ENCODE measurements at places on chromosomes 2 and 18.
A peak's percentile ranks its signal among the peaks of the same experiment; 100 is the strongest.

DNA sequence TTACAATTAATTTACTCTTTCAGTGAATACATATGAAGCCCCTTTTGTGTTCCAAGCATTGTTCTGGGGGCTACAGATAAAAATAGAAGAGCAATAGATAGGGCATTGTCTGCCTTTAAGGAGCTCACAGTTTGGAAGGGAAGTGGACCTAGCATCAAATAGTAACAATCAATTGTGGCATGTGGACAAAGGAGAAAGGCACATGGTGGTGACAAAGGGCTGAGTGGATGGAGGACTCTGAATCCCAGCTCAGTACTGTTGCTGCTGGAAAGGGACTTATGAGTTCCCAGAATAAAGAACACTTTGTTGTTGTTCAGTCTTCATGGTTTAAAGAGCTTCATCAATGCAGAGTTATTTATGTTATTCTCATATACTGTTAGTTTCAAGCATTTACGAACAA is 217.7 kb downstream of the HRH4 start:
- DNase-seq = no peak

DNA sequence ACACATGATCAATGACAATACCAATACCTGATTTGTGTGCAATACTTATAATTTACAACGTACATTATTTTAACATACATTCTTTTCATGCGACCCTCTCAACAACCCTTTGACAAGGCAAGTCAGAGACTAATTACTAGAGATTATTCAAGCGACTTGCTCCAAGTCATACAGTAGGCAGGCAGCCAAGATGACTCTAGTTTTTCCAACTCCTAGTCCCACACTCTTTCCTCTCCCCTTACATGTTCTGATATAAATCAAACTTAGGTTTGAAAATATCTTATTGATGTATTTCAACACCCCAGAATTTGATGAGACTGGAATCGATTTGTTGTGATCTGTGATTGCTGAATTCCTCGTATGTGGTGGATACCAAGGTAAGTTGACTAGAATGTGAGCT is 8.0 kb upstream of the CYP27C1 start:
- DNase-seq = no peak

DNA sequence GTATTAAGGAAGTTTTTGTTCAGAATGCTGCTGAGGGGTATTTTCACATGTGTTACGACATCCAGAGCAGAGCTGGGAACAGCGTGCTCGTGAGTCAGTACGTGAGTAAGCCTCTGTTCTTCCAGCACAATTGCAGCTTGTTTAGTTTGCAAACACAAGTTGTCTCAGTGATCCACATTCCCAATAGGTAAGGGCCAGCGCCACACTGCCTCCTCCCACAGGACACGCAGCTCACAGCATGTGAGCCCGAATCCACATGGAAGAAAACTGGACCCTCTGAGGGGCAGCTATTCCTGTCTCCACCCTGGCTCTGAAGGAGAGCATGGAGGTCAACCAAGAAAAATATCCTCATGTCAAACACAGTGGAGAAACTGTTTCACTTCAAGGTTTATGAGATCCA is 173.9 kb upstream of the PID1 start:
- peak; percentile 10 for DNase-seq

DNA sequence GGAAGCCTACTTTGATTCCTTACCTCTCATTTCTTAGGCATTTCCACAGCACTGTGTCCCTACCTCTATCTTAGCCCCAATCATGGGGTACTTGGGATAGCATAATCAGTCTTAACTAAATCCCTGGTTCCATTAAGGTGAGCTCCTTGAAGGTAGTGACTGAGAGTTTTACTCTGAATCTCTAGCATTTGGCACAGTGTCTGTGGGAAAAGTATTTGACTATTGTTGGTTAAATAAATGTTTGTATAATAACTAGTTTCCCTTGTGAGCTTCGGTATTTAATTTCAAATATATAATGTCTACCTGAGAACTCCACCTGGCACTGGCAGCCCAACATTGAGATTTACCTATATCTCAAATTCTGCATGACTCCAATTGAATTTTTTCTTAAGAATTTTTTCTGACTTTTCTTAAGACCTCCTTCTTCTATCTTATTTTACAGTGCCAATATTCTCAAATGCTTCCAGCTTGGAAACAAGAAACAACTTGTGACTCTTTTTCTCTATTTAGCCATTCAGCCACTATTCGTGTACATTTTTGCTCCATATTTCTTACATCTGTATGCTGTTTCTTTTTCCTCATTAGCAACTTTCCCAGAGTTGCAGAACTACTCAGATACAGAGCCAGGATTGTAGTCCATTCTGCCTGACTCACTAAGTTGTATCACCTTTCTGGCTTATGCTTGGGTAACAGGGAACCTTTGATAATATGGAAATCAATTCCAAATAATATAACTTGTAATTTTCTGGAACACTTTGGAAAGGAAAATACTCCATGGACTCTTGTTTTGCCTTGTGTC is 214.0 kb upstream of the NT5C1B start:
- no peak for DNase-seq

- DNase-seq = peak; percentile 45
Observed at GRCh38 chr2:86223140-86223926, 24.1 kb downstream of the MRPL35 start.

GRCh38 chr18:23798824-23799223 is 109.6 kb downstream of the LAMA3 start:
- no peak for DNase-seq

DNA sequence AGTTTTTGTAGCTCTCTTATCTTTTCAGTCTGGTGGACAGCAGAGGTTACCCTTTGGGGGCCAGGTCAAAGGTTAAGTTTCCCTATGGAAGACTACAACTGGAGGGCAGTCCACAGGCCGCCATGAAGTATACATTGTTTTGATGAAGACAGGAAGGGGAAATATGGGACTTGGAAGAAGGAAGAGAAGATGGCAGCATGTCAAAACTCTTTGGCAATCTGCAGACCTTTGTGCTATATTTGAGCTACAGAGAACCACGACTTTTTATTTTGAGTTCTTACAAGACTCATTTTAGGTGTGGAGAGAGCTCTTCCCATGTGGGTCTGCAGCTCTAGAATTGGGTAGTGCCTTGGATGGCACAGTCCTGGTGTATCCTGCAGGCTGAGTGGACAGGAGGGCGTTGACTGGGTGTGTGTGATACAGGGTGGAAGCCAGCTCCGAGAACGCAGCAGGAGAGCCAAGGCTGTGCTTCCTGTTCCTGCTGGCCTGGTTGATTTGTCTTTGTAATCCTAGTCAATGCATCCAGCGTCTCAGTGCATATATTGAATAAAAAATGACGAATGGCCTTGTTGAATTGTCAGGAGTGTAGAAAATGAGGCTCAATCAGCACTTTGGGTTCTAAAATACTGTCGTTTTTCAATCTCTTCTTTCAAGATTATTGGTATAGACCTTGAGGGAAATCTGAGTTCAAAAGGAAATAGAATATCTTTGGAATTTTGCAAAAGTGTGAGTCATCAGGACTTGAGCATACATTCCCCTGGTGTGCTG is 11.5 kb downstream of the ITGA6 start:
- DNase-seq = no peak

- no peak for DNase-seq
Observed at GRCh38 chr2:37776487-37776886, 105.0 kb upstream of the CDC42EP3 start.

DNA sequence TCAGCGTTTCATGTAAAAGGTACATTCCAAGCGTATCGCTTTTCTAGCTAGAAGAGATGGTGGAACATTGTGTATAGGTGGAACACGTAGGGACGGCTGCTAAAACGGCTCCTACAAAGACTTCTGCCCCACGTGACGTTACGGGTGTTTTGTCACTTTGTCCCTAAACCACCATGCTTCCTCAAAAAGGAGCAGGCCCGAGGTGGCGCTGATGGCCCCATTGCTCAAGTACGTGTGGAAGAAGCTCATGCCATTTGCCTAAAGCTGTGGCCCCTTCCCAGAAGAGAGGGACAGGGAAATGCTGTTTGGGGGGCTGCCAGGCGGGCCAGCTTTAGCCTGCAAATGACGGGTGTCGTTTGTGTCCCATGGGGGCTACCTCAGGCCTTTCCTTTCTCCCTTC is 72.7 kb downstream of the TMEM247 start:
- DNase-seq = no peak

- DNase-seq = no peak
Observed at GRCh38 chr18:9869715-9870430, 15.9 kb upstream of the TXNDC2 start.

DNA sequence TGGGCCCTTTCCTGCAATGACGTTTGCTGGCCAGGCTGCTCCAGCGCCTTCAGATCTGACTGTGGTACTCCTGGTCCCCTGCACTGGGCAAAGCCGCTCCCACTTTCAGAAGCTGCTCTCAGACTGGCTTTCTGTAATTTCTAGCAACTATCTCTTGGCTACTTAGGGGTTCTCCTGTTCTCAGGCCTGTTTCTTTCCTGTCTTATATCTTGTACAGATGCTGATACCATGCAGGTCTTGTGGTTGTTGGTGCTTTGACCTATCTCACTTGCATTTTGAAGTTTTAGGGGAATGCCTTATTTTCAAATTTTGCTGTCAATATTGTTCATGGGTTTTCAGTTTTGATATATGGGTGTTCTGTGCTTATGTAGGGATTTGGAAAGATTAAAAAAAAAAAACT is 145.8 kb downstream of the CLIP4 start:
- no peak for DNase-seq

- no peak for DNase-seq
Observed at GRCh38 chr2:31406593-31407385, 7.8 kb downstream of the XDH start.

DNA sequence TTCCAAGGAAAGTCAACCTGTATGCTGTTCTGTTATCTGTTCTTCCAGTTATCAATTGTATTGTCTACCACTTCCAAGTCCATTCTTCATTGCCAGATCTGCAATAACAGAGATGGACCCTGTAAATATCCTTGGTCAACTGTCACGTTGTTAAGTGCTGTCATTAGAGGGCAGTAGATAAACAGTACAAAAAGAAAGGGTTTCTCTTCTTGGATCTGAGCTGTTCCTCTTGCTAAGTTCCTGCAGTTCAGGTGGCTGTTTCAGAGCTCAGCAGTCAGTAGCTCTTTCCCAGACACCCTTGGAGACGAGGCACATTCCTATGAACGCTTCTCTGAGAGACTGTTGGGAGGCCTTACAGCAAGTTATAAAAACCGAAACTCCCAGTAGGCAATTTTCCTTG is 957.1 kb upstream of the CHAC2 start:
- DNase-seq = no peak

GRCh38 chr18:37634516-37634915 is 68.9 kb upstream of the CELF4 start:
- no peak for DNase-seq

DNA sequence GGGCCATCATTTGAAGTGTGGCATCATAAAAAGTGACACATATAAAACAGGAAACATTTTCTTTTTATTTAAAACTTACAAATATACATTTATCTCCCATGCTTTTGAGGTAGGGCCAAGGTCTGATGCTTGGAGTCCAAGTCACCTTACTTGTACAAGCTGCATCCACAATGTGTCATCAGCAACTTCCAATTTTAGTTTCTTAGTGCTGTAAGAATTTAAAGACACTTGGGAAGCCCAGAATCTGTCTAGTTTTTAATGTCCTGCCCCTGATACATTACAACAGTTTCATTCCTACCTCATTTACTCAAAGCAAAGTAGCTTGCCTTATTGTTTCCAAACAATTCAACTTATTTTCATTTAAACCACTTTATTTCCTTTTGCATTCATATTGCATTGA is 297.7 kb downstream of the MTX2 start:
- DNase-seq = no peak

GRCh38 chr2:41924024-41924423 is 123.8 kb upstream of the PKDCC start:
- DNase-seq = no peak

DNA sequence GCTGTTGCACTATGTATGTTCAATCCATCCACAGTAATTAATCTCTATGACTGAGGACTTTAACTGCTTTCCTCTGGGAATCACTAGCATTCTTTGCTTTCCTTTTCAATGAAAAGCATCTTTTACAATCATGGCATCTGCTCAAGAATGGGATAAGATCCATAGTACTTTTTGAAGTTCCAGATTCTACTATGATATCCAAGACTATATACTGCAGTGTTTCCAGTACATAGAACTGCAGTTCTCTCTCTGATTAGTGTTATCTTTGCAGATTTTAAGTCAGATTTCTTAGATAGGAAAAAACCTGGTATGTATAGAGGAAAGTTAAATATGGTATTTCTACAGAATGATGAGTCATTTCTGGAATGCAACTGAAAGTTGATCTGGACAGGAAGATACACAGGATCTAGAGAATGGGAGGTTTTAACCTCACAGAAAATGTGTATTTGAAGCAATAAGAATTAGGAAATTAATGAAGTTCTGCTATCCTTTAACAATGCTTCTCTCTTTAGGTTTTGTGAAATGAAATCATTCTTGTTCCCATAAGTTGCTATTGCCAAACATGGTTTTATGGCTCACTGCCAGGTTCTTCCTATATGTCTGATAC is 670.7 kb downstream of the ERBB4 start:
- no peak for DNase-seq

DNA sequence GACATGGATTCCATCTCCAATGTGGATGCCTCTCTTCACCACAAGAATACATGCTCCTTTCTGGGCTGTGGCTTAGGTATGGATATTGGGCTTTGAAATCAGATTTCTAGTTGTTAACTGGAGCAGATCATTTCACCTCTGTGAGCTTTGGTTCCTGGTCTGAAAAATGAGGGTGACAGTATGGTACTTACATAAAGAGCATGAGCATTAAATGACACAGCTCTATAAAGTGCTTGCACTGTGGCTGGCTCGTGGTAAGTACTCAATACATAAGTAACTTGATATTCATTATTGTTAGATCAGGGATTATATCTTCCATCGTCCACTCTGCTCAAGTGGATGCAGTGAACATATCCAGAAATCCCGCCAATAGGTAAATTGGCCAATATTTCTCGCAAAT is 33.4 kb downstream of the ARHGAP25 start:
- no peak for DNase-seq

- DNase-seq = no peak
Observed at GRCh38 chr2:195590861-195591205, 66.2 kb upstream of the SLC39A10 start.

DNA sequence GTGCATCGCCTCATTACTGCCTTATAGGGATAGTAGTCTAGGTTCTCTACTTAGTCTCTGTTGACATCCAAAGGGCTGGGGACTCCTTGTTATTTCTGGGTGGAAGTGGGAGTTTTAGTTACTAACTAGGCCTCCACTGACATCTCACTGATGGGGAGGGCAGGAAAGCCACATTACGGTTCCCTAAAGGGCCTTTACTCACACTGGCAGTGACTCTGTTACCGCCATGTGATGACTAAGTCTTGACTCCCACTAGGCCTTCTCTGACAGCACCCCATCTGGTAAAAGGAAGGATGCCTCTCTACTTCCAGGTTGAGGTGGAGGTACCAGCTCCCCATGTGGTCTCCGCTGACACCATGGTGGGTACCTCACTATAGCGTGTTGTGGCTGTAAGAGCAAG is 14.0 kb upstream of the BCL2L11 start:
- no peak for DNase-seq

DNA sequence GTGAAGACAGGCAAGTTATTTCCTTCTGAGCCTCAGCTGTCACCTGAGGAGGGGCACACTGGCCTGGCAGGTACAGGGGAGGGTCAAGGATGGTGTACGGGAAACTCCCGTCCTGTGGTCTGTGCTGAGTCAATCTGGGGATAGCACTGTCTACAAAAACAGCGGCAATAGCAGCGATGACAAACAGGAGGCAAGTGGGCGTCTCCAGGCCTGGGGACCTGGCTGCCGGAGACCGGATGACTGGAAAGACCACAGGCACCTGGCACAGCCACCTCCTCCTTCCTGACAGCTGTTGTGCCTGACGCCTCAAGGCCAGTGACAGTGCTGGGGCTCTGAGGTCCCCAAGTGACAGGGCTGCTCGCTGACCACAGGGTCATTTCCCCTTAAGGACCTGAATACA is 202.1 kb upstream of the HS6ST1 start:
- DNase-seq = no peak

Measured in C1 segment of cervical spinal cord (tissue), 14 donors.